ENCODE measurements at places on chromosomes 12 and 14. TPM values are rescaled to one million over a fixed set of nuclear protein-coding genes. Genes with fewer than 3 reads are reported as not detected.

Gene POTEM
- total RNA-seq, result not detected

Gene PTHLH
- total RNA-seq, result not detected

Gene ACOT2
- total RNA-seq, result 4.8 TPM

Gene COCH
- total RNA-seq, result 0.45 TPM

Gene GLIPR1L2
- total RNA-seq, result 0.24 TPM

Gene RHOJ
- total RNA-seq, result not detected

Gene DDN
- 0.22 TPM for total RNA-seq

Gene PPP1R13B
- total RNA-seq, result 13.5 TPM

Gene PTPRB
- total RNA-seq, result not detected

Gene CCND2
- total RNA-seq, result 255 TPM

Gene TBK1
- total RNA-seq, result 23.4 TPM

Gene CLEC7A
- total RNA-seq, result not detected

Gene RIC8B
- 9.9 TPM for total RNA-seq

Gene MYO1H
- not detected for total RNA-seq

Gene SLC2A13
- total RNA-seq, result 3.4 TPM

Gene BEGAIN
- total RNA-seq, result 3.3 TPM

Gene TMTC1
- total RNA-seq, result 0.15 TPM

Gene TSPAN9
- 0.87 TPM for total RNA-seq

GRCh38 chr12:3365463-3366411, 125.3 kb upstream of the PRMT8 start:
- DNase-seq, result no peak

DNA sequence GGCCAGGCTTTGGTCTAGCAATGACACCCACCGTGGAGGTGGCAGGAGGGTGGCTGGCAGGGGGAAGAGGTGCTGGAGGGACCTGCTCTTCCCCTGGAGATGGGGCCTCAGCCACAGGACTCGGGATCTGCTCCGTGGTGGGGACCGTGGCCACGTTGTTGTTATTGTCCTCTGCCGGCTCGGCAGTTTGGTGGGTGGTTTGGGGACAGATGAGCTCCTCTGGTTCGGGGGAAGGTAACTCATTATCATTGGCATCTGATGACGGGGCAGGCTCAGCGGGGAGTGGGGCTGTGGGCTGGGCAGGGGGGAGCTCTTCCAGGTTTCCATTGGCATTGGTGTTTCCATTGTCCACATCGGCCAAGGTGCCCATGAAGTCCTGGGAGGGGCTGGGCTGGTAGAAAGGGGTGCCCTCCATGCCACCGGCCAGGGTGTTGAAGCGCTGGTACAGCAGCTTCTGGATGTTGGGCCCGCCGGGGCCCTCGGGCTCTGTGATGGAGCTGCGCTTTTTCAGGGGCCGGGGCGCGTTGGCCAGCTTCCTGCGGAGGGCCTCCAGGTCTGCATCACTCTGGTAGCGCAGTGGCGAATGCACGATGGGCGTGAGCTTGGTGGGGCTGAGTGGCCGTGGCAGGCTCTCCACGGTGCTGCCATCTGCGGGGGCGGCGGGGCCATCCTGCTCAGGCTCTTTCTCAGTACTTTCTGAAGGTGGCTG, 24.3 kb downstream of the ZFYVE21 start:
- no peak for DNase-seq

- no peak for DNase-seq
Observed at GRCh38 chr12:10214895-10215267, 2.2 kb downstream of the GABARAPL1 start.

GRCh38 chr12:6788972-6789924, at the start of gene CD4:
Gene CD4, plus strand, starts transcription at chr12:6789528. Its CDS starts 10,611 bp downstream, at chr12:6800139.
- DNase-seq, result peak; percentile 93

GRCh38 chr12:84727961-84728360, 184.6 kb downstream of the SLC6A15 start:
- DNase-seq, result no peak

- no peak for DNase-seq
Observed at GRCh38 chr12:116465856-116466255, 93.3 kb upstream of the MAP1LC3B2 start.

DNA sequence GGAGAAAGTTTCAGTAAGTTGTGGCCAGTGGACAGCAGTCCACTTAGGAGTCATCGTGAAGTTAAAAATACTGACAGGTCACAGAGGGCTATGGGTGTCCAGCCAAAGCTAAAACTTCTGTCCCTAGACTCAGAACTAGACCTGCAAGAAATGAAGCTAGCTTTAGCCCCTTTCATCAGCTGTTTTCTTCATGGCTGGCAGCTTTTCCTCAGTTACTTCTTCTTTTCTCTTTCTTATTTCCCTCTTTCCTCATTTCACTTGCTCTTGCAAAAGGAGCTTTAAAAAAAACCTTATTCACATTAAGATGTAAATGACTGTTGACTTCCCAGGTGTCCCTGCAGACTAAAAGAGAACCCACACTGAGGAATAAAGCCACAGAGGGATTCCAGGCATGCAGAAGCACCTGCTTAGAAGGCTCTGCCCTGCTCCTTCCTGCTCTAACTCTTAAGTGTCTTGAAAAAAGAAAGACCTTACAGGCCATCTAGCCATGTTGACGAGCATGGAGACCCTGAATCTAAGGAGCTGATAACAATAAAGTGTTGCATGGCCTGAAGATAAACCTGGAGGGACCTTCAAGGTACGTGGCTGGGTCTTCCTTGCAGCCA, 69.7 kb upstream of the CCND2 start:
- no peak for DNase-seq

DNA sequence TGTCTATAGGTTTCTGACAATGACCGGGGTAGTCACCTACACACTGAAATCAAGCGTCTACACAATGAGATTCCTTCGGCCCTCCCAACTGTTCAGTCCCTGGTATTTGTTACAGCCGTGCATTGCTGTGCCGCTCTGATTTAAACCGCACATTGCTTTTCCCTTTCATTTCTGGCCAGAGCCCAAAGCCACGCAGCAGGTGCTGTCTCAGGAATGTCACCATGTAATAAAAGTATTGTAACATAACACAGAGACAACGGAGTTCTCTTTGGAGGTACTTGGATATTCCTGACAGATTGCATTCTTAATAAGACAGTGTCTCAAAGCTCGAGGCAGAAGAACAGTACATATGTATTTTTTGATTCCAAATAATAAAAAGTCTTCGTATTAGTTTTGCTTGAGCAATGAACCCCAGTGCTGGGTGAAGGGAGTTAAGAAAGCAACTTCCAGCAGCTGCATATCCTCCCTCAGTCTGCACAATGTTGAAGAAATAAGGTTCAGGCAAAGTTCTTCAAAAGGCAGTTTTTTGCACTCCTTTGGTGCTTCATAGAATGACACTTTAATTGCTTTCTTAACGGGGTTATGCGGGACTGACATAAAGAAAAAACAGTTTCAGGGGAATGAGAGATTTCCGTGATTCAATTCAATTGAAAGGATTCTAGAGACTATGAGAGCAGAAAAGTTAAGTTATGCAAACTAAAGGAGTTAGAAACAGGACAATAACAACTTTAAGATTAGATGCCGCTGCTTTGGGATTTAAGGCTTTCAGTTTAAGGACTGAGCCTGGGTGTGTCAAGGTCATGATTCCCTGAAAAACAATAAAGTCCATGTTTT, 288.7 kb upstream of the FLRT2 start:
- no peak for DNase-seq

DNA sequence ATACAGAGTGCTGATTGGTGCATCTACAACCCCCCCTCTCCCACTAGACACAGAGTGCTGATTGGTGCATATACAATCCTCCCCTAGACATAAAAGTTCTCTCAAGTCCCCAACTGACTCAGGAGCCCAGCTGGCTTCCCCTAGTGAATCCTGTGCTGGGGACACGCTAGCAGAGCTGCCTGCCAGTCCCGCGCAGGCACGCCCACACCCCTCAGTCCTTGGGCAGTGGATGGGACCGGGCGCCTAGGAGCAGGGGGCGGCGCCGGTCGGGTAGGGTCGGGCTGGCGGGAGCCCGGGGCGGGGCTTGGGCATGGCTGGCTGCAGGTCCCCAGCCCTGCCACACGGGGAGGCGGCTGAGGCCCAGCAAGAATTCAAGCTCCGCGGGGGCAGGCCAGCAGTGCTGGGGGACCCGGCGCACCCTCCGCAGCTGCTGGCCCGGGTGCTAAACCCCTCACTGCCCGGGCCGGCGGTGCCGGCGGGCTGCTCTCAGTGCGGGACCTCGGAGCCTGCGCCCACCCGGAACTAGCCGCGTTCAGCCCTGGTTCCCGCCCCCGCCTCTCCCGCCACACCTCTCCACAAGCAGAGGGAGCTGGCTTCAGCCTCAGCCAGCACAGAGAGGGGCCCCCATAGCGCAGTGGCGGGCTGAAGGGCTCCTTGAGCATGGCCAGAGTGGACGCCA, 64.3 kb upstream of the DDHD1 start:
- DNase-seq, result peak; percentile 88

- DNase-seq, result peak; percentile 65
Observed at GRCh38 chr12:110689281-110690126, 589 bp upstream of the HVCN1 start.

- DNase-seq, result no peak
Observed at GRCh38 chr12:121581686-121582429, 1.0 kb upstream of the KDM2B start.

- DNase-seq, result no peak
Observed at GRCh38 chr12:9810671-9811070, 16.6 kb upstream of the KLRF1 start.

- no peak for DNase-seq
Observed at GRCh38 chr14:78491048-78491447, 320.9 kb downstream of the NRXN3 start.

- DNase-seq, result no peak
Observed at GRCh38 chr12:89710873-89711750, 2.5 kb upstream of the ATP2B1 start.

DNA sequence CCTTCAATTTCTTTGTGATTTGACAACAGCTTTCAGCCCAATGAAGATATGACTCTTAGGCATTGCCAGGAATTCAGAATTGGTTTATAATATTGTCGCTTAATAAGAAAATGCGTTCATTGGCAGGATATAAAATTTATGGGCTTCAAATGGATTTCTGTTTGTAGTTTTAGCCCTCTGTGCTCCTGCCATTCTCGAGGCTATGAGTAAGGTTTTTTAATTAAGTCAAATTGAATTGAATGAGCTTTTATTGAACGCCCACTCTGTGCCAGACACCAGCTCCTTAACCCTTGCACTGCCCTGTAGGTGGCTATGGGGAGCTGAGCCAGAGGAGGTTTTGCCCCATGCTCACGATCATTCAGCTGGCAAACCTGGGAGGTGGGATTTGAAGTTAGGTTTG, 115.1 kb downstream of the SLC25A47 start:
- DNase-seq, result no peak

- DNase-seq, result no peak
Observed at GRCh38 chr14:67360470-67361206, 510 bp downstream of the EIF2S1 start.

- DNase-seq, result no peak
Observed at GRCh38 chr14:92863286-92864080, 59.5 kb upstream of the CHGA start.

DNA sequence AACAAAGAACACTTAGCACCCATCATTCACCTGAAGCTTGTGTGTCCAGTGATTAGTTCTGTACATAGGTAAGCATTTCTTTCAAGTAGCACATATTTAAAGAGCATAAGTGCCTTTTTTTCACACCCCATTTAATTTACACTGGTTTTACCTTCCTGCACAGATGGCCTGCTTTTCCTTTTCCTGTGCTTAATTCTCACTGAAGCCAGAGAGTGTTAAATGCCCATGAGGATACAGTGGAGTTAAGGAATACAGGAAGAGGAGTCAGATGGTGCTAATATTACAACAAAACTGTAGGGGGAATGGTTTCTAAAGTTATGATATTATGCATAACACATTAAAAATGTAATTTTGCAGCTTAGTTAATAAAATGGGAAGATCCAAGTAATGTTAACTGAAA, 31.0 kb upstream of the SLC38A1 start:
- DNase-seq, result no peak

GRCh38 chr12:32535288-32535999, 136.1 kb downstream of the FGD4 start:
- no peak for DNase-seq

DNA sequence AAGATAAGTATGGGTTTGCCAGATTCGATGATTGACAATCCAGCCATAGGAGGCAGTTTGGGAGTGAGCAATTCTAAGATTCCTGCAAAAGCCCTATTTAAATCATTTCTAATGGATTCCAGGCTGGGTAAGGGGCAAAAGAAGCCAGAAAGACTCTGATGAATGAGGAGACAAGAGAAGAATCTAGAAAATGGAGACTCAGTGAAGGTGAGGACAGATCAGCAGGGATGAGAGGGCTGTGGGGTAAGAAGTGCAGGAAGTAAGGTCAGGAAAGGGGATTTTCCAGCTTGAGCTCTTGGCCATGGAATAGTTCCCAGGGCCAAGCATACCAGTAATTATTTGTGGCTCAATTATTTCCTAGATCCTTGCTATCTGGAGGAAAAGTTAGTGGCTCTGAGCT, 87.3 kb downstream of the TMX1 start:
- DNase-seq, result no peak

DNA sequence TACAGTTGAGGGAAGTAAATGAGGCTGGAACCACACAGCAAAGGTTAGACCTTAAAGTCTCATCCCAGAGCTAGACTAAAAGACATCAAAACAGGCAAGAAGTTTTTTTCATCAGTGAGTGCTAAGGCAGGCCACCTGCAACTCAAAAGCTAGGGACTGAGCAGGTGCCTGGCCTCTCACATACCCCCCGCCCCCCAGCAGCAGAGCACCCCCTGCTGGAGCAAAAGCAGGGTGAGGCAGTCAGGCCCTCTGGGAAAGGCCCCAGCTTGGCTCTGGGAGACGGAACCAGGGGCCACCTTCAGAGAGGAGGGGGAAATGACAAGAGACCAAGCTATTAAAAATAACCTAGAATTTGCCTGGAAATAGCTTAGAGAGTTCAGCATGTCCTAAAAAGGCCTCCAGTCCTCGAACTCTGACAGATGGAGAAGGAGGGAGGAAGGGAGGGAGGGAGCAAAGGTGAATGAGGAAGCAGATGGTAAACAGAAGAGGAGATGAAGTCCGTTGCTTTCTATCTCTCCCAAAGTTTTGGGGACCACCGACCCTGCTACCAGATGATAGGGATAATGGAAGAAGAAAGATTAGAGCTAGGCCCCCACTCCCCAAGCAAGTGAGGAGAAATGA, 1.8 kb downstream of the ITGA7 start:
- peak; percentile 47 for DNase-seq

GRCh38 chr12:116838365-116838764, 42.9 kb downstream of the HRK start:
- no peak for DNase-seq

Data from activated CD4-positive, alpha-beta memory T cell treated with anti-CD3 and anti-CD28 coated beads for 36 hours (primary cell).